ENCODE measurements at places on chromosomes 2 and 18.

- DNase-seq = peak; percentile 9
Measured at GRCh38 chr2:65349863-65350262, 82.5 kb downstream of the SPRED2 start.

GRCh38 chr2:130808482-130809268 lies 28.0 kb upstream of the ARHGEF4 start:
- peak; percentile 84 for DNase-seq

DNA sequence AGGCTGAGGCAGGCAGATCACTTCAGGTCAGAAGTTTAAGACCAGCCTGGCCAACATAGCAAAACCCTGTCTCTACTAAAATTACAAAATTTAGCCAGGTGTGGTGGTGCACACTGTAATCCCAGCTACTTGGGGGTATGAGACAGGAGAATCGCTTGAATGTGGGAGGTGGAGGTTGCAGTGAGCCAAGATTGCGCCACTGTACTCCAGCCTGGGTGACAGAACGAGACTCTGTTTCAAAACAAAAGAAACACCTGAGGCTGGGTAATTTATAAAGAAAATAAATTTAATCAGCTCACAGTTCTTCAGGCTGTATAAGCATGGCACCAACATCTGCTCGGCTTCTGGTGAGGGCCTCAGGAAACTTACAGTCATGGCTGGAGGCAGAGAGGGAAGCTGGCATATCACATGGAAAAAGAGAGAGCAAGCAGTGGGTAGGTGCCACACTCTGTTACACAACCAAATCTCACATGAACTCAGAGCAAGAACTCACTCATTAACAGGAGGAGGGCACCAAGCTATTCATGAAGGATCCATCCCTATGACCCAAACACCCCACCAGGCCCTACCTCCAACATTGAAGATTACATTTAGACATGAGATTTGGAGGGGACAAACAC lies 244.1 kb upstream of the RBBP8 start:
- no peak for DNase-seq

DNA sequence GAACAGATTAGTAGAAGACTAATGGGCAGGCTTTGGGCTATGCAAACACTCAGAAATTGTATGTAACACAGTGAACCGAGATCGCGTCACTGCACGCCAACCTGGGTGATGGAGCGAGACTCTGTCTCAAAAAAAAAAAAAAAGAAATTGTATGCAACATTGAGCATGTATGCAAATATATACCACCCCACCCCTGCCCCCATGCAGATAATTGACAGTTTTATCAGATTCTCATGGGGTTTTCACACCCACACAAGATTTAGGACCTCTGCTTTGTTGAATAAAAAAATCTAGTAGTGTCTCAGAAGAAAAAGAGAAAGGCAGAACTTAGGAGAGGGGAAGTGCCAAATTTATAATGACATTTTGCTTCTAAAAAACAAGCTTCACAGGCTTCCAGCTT lies 131.6 kb upstream of the FN1 start:
- no peak for DNase-seq

DNA sequence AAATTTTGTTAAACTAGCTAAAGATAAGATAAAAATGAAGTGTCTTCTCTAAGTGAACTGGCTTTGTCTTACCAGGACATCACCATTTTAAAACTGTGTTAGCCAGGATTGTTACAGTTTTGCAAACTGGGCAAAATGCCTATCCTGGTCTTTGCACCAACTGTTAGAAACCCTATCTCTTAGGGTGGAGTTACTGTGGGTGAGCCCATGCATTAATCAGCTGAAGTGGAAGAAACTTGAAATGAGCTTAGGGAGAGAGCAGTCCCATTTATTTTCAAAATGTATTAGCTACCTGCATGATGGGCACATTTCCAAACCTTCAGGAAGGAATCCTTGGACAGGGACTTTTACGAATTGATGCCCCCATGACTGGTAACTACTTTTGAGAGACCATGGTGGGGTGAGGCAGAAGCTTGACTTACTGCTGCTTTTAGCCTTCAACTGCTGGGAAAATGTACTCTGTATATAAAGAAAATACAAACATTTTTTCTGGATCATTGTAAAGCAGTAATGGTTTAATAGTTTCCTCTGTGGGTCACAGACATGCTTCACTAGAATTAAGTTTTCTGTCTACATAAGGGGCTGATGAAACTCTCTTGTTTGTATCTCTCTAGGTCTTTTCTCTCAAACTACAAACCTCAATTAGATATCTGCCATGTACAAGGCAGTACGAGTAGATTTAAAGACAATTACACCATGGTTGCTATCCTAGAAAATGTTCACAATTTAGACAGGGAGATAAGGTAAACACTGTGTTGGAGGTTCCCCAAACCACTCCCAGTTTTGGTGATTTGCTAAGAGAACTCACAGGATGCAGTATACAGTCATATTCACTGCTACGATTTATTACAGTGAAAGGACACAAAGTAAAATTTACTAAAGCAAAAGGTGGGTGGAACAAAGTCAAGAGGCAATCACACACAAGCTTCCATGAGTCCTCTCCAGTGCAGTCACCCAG lies 321.4 kb upstream of the MMADHC start:
- DNase-seq = peak; percentile 82
